ENCODE measurements at places on chromosomes 11 and 22. TPM values are rescaled to one million over a fixed set of nuclear protein-coding genes. Genes with fewer than 3 reads are reported as not detected.

DDX25 gene
- total RNA-seq: not detected

KRTAP5-1 gene
- total RNA-seq: not detected

ENTHD1 gene
- not detected for total RNA-seq

SAA2 gene
- 79.8 TPM for total RNA-seq

RIN1 gene
- total RNA-seq: 28.0 TPM

TMEM121B gene
- 0.18 TPM for total RNA-seq

TSSK2 gene
- not detected for total RNA-seq

ARSA gene
- 47.0 TPM for total RNA-seq

XRCC6 gene
- 245 TPM for total RNA-seq

SOX6 gene
- 7.8 TPM for total RNA-seq

LYVE1 gene
- 37.9 TPM for total RNA-seq

HTATIP2 gene
- 59.3 TPM for total RNA-seq

MMP12 gene
- total RNA-seq: 1.1 TPM

TCN2 gene
- total RNA-seq: 3.6 TPM

SLC35E4 gene
- total RNA-seq: 5.5 TPM

CEP126 gene
- 3.8 TPM for total RNA-seq

MYRF gene
- 0.09 TPM for total RNA-seq

SLC22A25 gene
- total RNA-seq: not detected

SIK2 gene
- 9.9 TPM for total RNA-seq

CCDC73 gene
- not detected for total RNA-seq

SESN3 gene
- total RNA-seq: 11.3 TPM

APOBEC3C gene
- total RNA-seq: 8.1 TPM

MMP8 gene
- not detected for total RNA-seq

RASL10A gene
- total RNA-seq: 0.38 TPM

Data from esophagus squamous epithelium (tissue), 5 donors.